Cerebellar nuclear complex (tissue), 1 donor: ENCODE measurements at places on chromosomes 16 and 17.

DNA sequence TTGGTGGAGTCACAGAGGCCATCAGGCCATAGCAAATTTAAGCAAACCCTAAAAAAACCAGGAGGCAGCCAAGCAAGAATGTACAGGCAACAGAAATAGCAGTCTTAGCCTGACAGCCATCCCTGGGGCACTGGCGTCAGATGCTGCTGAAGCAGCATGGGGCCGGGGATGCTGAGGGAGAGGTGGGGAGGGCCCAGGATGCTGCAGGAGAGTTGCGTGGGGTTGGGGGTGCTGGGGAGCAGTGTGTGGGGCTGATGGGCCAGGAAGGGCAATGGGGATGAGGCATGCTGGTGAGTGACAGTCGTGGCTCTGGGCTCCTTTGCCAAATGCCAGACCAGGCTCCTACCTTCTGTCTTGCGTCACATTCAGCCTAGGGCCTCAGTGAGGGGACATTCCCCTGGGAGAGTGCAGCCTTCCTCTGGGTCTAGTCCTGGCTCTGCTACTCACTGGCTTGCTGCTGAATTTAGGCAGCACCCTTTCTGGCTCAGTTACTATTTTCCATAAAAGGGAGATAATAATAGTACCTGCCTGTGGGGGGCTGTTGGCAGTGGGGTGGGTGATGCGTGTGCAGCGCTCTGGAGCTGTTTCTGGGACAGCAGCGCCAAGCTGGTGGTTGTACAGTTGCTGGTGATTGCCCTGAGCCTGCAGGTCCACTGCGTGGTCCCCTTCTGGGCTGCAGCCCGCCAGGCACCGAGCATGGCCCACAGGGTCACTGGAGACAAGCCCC is 88.1 kb downstream of the AMFR start:
- DNase-seq, result no peak

DNA sequence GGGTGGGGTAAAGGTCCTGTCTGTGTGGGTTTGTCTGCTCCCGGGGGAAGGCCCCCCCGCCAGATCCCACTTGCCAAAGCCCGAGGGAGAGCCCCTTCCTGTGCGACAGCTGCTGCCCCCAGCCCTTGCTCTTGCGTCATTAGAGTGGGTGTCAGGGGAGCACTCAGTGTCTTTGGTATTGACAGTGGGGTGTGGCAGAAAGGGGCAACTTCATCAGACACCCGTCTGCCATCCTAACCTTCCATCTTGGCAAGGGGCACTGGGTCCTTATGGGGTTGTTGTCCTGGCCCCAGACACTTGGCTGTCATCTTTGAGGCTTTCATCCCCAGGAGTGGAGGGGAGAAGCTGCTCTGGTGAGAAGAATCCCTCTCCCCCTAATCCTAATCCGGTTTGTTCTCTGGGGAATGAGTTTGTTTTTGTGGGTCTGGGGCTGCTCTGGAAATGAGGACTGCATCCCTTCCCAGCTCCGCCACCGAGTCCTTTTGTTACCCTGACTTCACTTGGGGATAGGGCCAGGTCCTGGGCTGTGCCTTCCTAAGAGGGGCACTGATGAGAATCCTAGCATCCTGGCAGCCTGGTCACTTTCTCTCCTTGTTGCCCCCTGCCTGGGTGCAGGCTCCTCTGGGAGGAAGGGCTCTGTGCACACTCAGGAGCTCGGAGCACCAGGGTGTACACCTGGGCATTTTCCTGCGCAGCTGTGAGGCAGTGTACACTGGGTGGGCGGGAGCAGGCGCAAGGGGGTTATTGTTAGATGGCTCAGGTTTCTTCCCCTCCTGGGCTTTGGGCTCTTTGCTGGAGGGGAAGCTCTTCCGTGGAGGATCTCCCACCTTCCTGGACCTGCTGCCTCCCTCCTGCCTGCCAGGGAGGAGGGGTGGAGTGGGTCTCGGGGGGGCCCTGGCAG is 21.1 kb downstream of the GJD3 start:
- no peak for DNase-seq

DNA sequence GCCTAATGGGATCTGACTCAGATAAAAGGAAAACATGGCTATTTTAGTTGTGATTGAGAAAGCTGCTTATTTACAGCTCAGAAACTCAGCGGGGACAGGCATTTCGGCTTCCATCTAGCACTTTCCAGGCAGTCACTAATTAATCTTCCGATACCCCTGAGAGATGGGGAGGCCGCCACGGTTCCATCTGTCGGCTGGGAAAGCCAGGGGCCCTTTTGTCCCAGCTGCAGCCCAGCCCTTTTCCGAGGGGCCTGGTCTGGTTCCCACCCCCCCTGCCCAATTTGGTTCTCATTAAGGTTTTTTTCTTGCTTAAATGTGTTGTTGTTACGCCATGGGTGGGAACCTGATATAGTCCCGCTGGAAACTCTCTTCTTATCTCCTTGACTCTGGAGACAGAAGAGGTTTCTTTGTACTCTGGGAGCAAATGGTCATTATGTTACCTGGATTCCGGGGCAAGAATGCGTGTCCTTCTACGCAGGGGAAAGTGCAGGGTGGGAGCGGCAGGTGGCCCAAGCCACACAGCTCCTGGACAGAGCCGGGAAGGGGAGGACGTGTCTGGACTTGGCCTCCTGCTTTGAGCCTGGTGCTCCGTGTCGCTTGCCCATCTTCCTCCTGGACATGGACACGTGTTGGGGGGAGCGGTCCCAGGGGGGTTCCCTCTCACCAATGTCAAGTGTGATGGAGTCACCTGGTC is 50.9 kb upstream of the GSE1 start:
- no peak for DNase-seq

GRCh38 chr16:391885-392335 is 5.1 kb upstream of the NME4 start:
- DNase-seq, result no peak

DNA sequence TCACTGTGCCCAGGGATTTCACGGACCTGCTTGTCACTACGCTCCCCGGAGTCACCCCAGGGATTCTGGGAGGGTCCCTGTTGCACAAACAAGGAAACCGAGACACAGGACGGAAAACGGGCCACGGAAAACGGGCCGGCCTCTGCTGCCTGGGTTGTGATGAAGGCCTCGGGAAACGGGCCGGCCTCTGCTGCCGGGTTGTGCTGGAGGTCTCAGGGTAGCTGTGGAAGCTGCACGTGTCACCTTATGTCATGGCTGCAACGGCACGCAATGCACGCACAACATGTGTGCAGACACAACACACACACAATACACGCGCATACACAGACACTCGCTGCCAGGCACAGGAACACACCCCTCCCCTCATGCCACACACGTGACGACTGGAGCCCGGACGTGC is 27.0 kb upstream of the GNG13 start:
- no peak for DNase-seq

DNA sequence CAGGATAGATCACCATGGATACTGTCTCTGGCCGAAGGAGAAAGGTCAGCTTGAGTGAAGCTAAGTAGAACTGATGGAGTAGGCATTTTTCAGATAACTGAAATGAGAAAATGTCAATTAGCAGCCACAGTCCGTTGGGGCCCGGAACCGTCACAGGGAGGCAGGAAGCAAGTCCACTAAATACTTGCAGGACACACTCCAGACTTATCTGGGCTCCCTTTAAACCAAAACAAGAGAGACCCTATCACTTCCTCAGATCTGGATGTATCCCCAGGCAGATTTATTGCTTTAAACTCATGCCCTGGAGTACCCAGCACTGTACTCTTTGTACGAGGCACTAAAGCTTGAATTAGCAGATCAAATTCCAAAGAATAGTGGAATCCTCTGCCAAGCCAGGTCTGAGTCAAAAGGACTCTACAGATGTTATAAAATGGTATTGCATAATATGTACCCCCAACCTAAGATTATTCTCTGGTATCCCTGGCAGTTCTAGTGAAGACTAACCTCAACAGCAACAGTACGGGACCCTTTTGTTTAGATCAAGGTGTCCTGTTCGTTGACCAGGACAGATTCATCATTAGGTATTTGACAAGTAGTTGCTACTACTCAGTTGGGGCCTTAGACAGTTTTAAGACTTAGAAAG is 8.1 kb downstream of the ZP2 start:
- DNase-seq, result no peak
